ENCODE measurements at places on chromosomes 11 and 22.
A peak's percentile ranks its signal among the peaks of the same experiment; 100 is the strongest.

DNA sequence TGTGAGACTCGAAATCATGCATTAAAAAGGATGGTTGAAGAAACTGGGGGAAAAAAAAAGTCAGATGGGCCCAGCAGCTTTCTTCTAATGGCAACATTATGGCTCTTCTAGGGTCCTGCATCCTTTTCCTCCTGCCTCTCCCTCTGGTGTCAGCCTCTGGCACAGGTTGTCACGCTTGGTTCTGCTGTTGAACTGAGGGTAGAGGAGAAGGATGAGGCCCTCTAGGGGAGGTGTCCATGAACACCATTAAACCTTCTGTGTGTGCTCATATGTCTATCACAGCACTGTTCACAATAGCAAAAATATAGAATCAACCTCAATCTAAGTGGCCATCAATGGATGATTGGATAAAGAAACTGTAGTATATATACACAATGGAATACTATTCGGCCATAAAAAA lies 36.0 kb downstream of the BUD13 start:
- peak; percentile 8 for DNase-seq

DNA sequence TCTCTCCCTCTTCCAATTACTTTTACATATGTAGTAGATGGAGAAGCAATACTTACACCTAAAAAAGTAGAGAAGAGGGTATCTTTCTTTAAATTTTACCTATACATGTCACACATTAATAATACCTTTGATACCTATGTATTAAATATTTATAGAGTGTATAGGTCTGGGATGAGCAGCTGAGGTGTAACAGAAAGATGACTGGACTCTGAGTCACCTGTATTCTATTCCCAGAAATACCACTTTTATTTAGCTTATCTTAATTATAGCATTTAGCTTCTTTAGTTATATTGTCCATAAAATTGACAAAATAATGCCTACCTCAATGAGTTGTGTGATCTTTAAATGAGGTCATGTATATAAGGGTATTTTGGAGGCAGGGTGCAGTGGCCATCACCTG lies 30.6 kb upstream of the YAP1 start:
- no peak for DNase-seq

GRCh38 chr11:115930886-115931547 lies 426.8 kb upstream of the CADM1 start:
- DNase-seq: no peak

GRCh38 chr11:6635082-6635932 lies 16.1 kb upstream of the TPP1 start:
- DNase-seq: no peak

- DNase-seq: no peak
Measured at GRCh38 chr22:19098157-19098556, 24.1 kb downstream of the DGCR2 start.

DNA sequence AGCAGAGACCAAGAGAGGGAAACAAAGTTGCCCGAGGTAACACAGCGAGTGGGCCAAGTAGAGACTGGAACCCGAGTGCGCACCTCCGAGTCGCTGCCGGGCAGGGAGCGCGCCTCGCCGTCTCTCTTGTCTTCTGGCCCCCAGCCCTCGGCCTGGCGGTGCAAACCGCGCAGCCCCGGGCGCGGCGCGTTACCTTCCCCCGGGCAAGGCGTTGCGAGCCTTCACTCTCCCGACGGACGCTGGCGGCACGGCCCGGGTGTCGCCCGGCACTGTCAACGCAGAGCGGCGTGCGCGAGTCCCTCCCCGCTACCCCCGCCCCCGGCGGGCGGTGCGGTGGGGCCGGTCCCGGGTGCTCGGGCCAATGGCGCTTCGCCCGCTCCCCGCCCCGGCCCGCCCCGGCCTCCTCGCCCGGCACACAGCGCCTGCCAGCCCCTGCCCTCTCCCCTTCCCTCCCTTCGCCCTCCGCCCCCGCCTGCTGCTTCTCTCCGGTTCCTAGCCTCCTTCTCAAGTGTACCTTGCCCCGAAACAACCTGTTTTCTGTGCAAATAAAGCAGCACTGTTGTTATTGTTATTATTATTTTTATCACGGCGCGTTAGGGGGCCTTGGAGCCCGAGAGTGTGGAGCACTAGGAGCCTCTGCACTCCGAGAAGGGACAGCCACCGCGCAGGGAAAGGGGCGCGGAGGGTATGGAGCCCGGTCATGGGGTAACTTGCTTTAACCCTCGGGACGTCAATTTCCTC lies at the start of gene SYTL2:
TSS of gene SYTL2 (minus strand) at position 271 of the 741 bp plus-strand sequence. CDS start 53,416 bp downstream, outside the sequence.
- peak; percentile 84 for DNase-seq

- no peak for DNase-seq
Measured at GRCh38 chr11:134499990-134500389, 87.9 kb upstream of the B3GAT1 start.

DNA sequence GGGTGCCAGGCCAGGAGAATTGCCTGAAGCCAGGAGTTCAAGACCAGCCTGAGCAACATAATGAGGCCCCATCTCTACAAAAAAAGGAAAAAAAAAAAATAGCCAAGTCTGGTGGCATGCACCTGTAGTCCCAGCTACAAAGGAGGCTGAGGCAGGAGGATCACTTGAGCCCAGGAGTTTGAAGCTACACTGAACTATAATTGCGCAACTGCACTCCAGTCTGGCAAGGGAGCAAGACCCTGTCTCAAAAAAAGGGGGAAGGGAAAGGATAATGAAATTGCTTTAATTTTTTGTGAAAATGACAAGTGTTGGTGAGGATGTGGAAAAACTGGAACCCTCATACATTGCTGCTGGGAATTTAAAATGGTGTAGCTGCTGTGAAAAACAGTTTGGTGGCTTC lies 19.2 kb downstream of the STK33 start:
- DNase-seq: no peak

DNA sequence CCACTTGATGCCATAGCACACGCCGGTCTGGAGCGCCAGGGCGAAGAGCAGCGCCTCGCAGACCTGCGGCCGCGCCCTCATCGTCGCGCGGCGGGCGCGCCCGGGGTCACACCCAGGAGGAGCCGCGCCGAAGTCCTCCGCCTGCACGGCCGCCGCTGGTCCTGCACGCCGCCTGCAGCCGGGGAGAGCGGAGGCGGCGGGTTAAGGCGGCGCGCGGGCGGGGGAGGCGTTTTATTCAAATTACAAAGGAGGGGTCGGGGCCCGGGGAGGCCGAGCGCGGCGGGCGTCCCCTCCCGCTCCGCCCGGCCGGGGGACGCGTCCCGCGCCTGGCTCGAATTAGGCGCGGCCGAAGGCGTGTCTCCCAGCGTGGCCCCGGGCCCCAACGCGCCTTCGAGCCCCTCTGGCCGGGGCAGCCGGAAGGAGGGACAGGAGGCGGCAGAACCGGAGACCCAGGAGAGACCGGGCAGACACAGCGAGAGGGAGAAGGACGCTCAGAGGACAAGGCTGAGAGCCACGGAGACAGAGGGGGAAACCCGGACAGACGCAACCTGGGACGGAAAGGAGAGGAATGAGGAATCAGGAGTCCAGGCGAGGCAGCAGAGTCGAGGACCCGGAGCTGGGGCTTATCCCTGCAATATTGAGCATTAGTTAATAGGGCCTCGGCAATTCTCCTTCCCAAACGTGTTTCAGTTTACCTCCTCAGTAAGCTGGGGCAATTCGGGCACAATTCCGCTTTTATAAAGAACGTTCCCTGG lies at the start of gene WNT11:
TSS of gene WNT11 (minus strand) at position 176 of the 755 bp plus-strand sequence. CDS start at position 81, 95 bp downstream.
- peak; percentile 63 for DNase-seq

GRCh38 chr11:62905296-62905695 lies 15.9 kb downstream of the CHRM1 start:
- no peak for DNase-seq

DNA sequence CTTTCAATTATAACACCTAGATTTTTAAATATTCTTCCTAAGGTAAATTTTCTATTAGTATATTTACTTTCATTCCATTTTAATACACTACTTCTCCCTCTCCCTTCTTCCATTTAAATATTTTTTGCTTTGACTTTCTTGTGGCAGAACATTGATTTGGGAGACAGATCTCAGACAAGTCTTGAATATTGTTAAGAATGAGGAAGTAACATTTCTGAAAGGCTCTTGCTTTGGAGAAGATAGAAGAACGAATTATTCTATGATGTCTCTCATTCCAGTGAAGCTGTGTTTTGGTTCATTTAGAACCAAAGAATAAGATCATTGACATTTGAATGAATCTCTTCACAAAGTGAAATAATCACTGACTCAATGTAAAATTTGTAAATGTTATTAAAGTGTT lies 2.4 kb downstream of the IPO7 start:
- DNase-seq: no peak

GRCh38 chr11:117597071-117597470 lies 199.9 kb downstream of the DSCAML1 start:
- DNase-seq: peak; percentile 43

GRCh38 chr22:48137640-48138039 lies 1375.2 kb downstream of the TBC1D22A start:
- no peak for DNase-seq

DNA sequence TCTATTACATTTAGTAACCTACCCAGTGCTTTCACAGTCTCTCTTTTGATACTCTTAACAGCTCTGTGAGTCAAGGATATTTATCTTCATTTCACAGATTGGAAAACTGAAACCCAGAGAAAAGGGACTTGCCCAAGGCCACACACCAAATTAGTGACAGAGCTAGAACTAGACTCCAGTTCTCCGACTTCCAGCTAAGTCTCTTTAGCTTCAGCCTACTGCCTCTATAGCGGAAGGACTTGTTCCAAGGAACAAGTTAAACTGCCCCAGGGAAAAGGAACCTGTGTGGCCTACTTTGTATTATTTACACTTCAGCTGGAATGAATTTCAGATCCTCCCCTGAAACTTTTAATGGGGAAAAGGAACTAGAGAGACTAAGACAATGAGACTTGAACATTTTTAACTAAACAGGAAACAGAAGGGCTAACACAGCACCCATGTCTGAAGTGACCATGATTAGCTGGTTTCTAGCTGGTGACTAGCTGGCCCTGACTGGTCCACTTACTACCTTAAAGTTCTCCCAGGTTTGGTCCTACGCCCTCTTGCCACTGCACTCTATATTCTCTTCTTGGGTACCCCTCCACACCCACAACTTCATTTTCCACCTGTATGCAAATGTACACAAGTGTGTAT lies 1.3 kb downstream of the LRRC51 start:
- DNase-seq: no peak

- DNase-seq: no peak
Measured at GRCh38 chr11:104588970-104589369, 309.3 kb downstream of the CASP12 start.

GRCh38 chr11:12280838-12281565 lies 96.4 kb upstream of the PARVA start:
- DNase-seq: no peak

DNA sequence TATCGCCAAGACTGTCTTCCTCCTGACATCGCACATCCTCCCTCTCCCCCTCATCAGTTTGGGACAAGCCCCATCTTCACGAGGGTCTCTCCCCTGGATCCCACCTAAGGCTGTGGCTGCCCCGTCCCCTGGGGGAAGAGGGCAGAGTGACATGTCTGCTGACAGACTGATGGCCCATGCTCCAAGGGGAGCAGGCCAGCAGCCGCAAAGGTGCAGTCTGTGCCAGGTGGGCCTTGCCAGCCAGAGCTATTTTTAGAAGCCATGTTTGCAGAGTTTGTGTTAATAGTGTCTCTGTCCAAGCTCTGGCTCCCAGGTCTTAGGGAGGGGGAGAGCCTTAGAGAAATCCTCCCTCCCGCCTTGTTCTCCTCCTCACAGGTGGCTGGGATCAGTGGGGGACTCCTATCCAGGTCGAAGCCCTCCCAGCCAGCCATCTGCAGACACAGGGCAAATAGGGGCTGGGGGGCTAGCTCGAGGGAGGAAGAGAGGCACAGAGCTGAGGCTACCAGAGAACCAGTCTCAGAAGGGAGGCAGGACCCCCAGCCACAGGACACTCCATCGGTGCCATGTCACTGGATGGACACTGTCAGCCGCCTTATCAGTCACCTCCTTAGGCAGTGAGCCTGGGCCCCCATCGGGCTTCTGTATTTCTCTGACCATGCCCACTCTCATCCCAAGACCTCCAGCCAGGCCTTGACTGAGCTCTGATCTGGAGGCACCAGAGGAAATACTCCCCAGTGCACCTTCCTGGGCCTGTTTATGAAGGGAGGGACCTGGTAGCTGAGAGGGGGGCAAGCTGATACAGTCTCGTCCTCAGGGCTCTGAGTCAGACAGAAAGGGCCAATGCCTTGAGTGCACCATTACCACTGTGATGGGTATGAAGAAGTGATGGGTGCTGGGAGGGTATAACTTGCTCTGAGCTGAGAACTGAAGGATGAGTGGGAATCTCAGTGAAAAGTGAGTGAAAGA lies 49.3 kb downstream of the CHRDL2 start:
- no peak for DNase-seq

DNA sequence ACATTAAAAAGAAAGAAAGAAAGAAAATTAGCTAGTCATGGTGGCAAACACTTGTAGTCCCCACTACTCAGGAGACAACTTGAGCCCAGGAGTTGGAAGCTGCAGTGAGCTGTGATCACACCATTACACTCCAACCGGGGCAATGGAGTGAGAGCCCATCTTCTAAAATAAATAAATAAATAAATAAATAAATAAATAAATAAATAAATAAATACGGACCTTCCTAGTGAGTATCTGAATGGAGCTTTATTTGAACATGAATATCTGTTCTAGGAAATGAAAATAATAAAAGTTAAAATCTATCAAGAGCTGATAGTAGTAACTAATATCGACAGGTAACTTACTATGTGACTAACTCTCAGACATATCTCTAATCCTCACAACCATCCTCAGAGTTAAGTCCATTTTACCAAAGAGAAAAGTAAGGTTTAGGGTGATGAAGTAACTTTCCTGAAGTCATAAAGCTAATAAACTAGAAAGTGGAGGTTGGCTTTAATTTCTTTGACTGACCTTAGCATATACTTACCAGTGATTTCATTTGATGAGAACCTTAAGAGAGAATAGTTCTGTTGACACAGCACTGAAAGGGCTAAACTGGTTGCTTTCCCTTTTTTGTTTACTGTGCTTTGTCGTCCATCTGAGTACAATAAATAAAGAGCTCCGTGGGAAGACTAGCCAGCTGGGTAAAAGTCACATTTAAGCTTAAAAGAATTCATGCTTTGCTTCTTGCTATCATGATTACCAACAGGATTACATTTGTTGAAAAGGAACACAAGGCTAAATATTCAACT lies 22.4 kb downstream of the ENTHD1 start:
- DNase-seq: no peak

DNA sequence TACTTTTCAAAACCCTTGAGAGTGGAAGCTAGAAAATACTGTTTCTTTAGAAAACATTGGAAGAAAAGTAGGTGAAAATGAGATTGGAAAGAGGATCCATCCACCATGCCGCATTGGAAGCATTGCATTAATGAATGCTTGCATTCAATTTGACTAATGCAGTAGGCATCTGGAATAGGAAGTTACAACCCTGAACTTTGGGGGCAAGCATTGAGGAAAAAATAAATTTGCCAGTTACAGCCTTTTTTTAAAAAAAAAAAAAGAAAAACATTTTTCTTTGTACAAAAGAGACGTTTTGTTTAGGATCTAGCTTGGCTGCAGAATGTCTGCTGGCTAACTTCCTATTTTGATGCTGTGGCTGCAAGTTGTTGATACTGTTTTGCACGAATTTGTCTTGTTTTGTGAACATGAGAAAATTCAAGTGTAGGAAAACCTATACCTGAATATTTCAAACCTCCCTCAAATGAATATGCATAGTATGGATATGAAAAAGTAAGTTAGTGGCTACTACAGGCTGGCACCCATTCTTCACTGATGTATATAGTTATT lies 28.1 kb downstream of the RTN3 start:
- DNase-seq: no peak

GRCh38 chr11:26188554-26188953 lies 143.4 kb upstream of the ANO3 start:
- DNase-seq: no peak
